ENCODE measurements at places on chromosomes 6 and 20. TPM values are rescaled to one million over a fixed set of nuclear protein-coding genes. Genes with fewer than 3 reads are reported as not detected.

- DNase-seq: no peak
Observed at GRCh38 chr20:24704899-24705298, 235.5 kb downstream of the SYNDIG1 start.

DNA sequence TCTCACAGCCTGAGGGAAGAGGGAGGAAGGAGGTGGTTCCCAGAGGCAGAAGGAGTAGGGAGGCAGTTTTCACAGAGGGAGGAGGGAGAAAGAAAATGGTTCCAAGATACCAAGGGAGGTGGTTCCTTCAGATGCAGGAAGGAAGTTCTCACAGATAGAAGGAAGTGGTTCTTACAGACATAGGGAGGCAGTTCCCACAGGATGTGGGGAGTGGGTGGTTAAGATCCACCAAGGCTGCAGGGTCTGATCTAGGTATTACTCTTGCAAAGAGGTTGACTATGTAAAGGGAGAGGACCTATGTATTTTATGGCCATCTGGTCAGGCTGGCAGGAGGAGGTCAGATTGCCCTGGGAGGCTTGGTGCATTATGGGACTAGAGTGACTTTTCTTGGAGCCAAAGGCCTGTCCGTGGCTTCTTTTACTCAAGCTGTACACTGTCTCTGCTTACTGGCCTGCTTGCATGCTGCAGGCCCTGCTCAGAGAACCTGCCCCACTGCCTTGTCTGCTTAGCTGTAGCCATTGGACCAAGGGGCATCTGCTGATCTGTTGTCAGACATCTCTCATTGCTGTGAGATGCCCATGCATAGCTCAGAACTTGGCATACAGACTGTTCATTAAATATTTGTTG, 283.7 kb downstream of the DHX35 start:
- no peak for DNase-seq

IRF4 gene
- 0.72 TPM for total RNA-seq

DNA sequence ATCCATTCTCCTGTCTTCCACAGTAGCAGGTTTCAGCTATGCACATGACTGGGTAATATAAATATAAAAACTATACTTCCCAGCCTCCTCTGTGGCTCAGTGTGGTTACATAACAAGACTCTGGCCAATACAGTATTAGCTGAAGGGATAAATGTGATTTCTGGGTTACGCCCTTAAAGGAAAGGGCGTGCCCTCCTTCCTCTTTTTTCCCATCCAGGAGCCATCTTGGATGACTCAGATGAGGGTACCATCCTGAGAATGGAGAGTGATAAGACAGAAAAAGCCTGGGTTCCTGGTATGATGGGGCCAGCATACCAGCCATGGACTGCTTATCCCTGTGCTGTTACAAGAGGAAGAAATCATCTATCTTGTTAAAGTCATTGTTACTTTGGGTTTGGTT, 123.3 kb downstream of the NFATC2 start:
- no peak for DNase-seq

DNA sequence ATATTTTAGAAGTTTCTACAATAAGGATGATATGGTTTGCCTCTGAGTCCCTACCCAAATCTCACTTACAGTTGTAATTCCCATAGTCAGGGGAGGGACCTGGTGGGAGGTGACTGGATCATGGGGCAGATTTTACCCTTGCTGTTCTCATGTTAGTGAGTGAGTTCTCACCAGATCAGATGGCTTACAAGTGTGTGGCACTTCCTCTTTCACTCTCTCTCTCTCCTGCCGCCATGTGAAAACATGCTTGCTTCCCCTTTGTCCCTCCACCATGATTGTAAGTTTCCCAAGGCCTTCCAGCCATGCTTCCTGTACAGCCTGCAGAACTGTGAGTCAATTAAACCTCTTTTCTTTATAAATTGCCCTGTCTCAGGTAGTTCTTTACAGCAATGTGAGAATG, 527.5 kb upstream of the ID4 start:
- no peak for DNase-seq

SALL4 gene
- 1.6 TPM for total RNA-seq

BPIFB4 gene
- not detected for total RNA-seq

DNA sequence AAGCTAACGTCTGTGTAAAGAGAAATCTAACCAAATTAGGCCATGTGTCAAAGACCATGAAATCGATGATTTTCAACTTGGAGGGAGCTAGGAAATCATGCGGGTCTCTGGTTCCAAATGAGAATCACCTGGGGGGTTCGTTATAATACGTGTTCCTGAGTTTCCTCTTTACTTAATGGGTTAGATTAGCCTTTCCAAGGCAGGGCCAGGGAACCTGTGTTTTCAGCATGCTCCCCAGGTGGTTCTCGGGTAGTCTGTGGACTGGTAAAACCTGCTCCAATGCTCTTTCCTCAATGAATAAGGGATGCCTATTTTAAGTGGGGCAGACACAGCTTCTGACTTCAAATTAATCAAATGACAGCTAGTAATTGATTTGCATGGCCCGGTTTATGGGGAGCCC, 965 bp upstream of the HLA-DOA start:
- no peak for DNase-seq

SAPCD1 gene
- total RNA-seq: 6.3 TPM

DNA sequence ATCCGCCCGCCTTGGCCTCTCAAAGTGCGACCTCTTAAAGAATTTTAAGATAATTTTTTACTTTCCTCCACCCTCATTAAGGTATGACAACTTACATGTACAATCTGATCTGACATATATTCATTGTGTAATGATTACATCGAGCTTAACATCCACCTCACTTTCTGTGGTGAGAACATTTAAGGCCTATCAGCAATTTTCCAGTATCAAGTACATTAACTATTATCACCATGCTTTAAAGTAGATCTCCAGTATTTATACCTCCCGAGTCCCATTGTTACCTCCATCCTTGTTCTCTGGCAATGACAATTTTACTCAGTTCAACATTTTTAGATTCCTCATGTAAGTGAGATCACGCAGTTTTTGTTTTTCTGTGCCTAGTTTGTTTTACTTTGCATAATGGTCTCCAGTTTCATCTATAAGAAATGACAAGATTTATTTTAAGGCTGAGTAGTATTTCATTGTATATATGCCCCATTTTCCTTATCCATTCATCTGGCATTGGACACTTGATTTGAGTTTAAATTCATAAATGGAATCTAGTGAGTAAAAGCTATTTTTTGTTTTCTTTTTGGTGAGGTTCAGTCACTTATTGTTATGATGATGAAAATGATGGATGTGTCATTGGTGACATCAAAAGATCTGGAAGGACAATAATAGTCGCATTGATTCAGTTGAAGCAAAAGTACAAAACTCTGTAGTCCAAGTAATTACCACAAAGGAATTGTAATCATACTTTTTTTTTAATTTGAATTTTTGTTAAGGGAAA, 87.0 kb downstream of the OR2B2 start:
- DNase-seq: no peak
